Aorta (tissue), 5 donors: ENCODE measurements at places on chromosomes 2 and 18.
A peak's percentile ranks its signal among the peaks of the same experiment; 100 is the strongest.

- DNase-seq: no peak
These were observed 32.2 kb upstream of the LPIN2 start for GRCh38 chr18:3044931-3045698.

- no peak for DNase-seq
These were observed 2.2 kb upstream of the MFSD6 start for GRCh38 chr2:190405995-190406394.

DNA sequence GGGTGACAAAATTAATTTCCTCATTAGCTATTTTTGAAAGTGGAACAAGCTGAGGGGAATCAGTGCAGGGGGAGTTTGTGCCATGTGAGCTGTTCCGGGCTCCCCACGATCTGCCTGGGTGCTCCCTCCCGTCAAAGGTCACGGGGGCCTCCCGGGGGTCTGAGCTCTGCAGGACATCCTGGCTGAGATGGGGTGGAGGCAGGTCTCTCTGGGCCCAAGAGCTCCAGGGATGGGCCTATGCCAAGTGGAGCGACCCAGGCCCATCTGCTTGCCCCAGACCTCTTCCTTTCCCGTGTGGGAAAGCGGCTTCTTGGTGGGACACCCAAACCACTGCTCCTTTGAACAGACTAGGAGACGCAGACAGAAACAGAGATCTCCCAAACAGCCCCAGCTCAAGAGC is 143.3 kb upstream of the ID2 start:
- no peak for DNase-seq

DNA sequence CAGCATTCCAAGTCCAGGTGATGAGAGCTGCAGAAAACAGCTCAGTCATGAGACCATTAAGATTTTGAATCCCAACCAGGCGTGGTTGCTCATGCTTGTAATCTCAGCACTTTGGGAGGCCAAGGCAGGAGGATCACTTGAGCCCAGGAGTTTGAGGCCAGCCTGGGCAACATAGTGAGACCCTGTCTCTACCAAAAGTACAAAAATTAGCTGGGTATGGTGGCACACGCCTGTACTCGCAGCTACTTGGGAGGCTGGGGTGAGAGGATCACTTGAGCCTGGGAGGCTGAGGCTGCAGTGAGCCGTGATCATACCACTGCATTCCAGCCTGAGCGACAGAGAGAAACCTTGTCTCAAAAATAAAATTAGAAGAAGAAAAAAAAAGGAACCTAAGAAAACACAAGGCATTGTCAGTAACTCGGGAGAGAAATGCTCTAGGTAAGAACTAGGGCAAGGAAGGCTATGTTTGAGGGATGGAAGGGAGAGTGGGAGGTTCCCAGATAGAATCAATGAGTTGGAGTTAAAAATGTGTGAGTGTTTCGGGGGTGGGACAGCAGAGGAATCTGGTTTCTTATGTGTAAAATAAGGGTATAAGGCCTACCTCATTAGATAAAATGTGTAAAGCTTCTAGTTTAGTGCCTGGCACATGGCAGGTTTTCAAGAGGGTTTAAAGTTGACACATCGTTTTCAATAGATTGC is 23.3 kb upstream of the MTA3 start:
- DNase-seq: no peak

DNA sequence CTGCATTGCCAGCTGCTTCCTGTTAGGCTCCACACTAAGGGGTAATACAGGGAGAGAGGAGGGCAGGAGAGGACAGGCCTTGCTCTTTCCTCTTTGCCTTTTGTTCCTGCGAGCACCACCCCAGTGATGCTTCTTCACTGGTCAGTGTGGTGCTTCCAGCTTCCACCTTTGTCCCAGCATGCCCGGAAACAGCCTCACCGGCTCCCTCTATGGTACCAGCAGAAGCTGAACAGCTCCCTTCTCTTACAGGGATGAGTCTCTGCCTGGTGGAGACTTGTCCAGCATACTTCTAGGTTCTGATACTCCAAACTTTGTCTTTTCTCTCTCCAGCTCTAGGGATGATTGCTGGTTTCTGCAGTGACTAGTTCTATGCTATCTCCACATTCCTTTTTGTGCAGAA is 413.3 kb downstream of the TSN start:
- DNase-seq: no peak

- no peak for DNase-seq
These were observed 470.6 kb upstream of the MEX3C start for GRCh38 chr18:51668101-51668500.

- DNase-seq: no peak
These were observed 453.2 kb downstream of the PTPRM start for GRCh38 chr18:8020132-8020846.

GRCh38 chr2:20444993-20445910 is 1.6 kb upstream of the RHOB start:
- no peak for DNase-seq

GRCh38 chr2:77034445-77034844 is 487.7 kb downstream of the LRRTM4 start:
- no peak for DNase-seq

DNA sequence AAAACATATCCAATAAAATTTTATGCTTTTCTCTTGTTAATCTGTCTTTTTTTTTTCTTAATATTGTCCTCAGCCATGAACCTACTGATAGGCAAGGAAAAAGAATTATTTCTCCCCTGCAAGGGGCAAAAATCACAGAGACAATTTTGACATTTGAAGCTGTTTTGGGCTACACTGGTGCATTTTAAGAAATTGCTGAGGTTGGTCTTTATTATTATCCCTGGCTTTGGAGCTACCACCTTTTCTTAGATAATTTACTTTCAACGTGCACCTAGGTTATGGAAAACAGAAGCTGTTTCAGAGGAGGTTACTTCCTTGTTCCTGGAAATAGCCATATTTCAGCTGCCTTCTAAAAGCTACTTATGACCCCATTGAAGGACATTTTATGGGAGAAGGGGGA is 195.5 kb upstream of the KYNU start:
- no peak for DNase-seq

DNA sequence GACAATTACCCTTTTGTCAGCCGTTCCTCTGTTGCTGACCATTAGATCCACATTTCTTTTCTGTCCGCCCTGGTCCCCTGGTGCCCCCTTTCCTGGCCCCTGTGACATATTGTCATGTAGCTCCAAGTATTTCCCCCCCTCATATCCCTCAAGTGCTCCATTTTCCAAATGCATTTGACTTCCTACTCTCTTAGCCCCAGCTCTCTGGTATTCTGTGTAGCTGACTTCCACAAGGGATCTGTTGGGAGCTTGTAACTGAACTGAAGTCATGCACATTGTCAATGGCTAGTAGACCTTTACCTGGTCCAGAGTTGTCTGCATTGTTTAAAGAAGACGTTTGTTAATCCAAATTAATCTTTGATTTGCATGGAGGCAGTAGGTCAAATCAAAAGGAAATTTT is 34.8 kb downstream of the LIPG start:
- DNase-seq: no peak

GRCh38 chr2:38509314-38509946 is 93.3 kb downstream of the HNRNPLL start:
- no peak for DNase-seq

DNA sequence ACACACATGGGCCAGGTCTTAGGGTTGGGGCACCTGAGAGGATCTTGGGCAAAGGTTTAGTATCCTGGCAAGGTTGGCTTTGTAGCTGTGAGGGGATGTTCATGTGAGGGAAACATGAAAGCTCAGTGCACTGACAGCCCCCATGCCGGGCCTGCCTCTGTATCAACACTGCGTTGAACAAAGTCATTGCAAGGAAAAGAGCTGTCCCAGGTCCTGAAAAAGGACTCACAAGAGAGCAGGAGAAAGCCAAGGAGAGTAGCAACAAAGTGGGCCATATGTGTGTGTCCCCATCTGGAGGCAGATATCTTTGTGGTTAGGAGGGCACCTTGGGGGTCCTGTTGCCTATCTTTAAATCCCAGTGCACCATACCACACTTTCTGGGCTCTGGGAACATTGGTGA is 237.8 kb upstream of the THSD7B start:
- DNase-seq: no peak

- DNase-seq: no peak
These were observed 749 bp upstream of the PTMA start for GRCh38 chr2:231707625-231707926.

- no peak for DNase-seq
These were observed 397.2 kb downstream of the TMEM182 start for GRCh38 chr2:103159018-103159417.

DNA sequence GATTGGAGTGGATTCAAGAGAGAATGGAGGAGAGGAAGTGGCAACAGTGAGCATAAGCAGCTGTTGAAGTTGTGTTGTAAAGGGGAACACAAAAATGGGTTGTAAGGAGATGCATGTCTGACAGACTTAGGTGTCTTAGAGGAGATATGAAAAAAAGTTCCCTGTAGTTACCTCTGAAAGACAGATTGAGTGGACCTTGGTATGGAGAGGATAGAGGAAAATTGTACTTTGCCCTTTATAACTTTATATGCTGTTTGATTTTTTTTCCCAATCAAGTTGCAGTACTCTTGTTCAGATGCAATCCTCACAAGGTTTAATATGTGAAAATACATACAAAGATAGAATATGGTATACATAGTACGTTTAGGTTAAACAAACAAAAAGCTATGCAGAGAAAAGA is 73.6 kb downstream of the LYPD6B start:
- no peak for DNase-seq

GRCh38 chr2:156340377-156340776 is 7.9 kb upstream of the NR4A2 start:
- DNase-seq: no peak

GRCh38 chr18:46315161-46315560 is 211.0 kb downstream of the HAUS1 start:
- no peak for DNase-seq

GRCh38 chr18:25349926-25350487 is 2.0 kb downstream of the ZNF521 start:
- DNase-seq: peak; percentile 44

GRCh38 chr2:128358941-128359731 is 40.5 kb upstream of the HS6ST1 start:
- DNase-seq: peak; percentile 60

- no peak for DNase-seq
These were observed 65.1 kb downstream of the COA5 start for GRCh38 chr2:98543214-98543613.

GRCh38 chr2:38527338-38528007 is 75.3 kb downstream of the HNRNPLL start:
- no peak for DNase-seq

- DNase-seq: no peak
These were observed 1377.6 kb upstream of the PIK3C3 start for GRCh38 chr18:40577239-40577980.

DNA sequence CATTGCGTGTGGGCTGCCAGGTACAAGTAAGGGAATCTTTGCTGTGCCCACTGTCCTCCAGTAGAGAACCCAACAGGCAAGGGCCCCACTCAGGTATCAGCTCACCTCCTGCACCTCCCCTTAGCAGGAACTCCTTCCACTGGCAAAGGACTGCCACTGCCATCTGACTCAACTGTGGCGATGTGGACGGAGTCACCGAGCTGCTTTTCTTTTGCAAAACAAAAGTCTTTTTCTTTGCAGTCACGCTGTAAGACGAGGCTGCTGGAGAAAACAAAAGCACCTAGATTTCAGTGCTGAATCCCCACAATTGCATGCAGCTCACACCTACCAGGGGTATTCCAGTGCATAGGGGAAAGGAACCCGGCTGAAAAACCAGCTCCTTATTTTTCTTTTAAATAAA is 7.9 kb downstream of the MTERF4 start:
- no peak for DNase-seq

- no peak for DNase-seq
These were observed 2.4 kb downstream of the TSGA10 start for GRCh38 chr2:99152199-99152895.

- no peak for DNase-seq
These were observed 69.5 kb upstream of the TGIF1 start for GRCh38 chr18:3380384-3380961.

GRCh38 chr18:26085056-26085455 is 5.4 kb downstream of the SS18 start:
- no peak for DNase-seq

DNA sequence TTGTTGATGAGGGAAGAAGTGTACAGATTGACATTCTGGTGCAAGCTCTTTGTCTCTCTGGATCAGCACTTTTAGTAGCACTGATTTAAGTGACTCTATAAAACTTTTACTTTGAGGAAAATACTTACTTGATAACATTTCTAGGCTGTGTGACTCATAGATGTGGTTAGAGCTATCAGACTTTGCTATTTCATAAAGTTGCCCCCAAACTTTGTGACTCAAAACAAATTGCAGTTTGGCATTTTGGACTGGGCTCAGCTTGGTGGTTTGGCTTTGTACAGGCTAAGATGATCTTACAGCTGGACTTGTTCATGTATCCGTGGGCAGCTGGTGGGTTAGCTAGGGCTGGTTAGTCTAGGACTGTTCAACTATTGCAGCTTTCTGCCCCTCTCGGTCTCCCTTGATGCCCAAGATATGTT is 42.1 kb upstream of the GLS start:
- DNase-seq: no peak

- DNase-seq: no peak
These were observed 785.7 kb upstream of the GYPC start for GRCh38 chr2:125870264-125870663.

GRCh38 chr18:39162013-39162827 is 1596.6 kb upstream of the CELF4 start:
- no peak for DNase-seq

DNA sequence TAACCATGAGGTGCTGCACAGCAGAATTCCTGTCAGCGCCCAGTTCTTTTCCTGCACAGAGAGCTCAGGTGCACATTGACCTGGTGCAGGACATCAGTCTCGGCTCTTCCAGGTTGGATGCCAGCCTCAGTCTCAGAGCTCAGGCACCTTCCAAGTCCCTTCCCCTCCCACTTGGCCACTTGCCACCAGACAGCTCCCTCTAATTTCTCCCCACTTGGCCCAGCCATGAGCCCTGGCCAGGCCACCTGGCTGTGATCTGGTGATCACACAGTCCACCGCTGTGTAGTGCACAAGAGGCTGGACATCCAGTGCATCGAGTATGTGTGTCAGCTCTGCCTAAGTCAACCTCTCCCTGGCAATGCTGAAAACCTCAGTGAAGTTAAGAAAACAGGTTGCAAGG is 336.6 kb upstream of the MYT1L start:
- no peak for DNase-seq

DNA sequence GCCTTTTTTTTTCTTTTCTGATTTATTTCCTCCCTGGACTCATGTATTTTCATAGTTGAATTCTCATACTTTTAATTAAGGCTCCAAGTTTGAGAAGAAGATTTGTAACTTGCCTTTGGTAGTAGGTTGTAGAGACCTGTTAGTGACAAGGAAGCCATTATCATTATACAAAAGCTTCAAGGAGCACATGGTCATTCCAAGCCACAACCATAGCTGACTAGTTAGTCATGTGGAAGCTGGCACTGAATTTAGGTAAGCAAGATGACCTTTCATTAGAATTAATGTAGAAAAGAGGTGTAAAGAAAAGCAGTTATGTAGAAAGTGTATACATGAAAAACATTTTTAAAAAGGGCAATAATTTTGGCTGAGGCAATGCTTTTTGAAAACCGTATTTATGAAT is 89.7 kb downstream of the LRP1B start:
- DNase-seq: no peak

- DNase-seq: no peak
These were observed 212.7 kb upstream of the SALL3 start for GRCh38 chr18:78766651-78767533.

GRCh38 chr18:58569490-58569911 is 59.4 kb downstream of the ALPK2 start:
- DNase-seq: no peak
